ENCODE measurements at places on chromosomes 11 and 22. TPM values are rescaled to one million over a fixed set of nuclear protein-coding genes. Genes with fewer than 3 reads are reported as not detected.

DNA sequence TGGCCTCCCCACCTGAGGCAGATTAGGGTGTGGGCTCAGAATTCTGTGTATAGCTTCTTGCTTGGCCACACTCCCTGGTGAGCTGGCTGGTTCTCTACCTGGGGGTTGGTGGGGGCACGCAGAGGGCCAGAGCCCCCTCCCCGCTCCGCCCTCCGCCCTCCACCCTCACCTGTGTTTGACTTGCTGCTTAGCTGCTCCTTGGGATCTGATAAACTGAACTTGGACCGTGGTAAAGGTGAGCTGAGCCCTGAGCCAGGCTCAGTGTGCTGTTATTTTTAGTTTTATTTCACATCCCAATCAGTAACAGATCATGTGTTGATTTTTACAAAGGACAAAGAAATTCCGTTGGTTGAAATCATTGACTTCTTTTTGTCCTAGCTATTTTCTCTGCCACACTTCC is 2.0 kb downstream of the OVOL1 start:
- DNase-seq: no peak

- DNase-seq: peak; percentile 94
These were observed at the start of gene GLB1L2 for GRCh38 chr11:134331354-134332188. GLB1L2 (plus strand) TSS chr11:134331988; CDS start chr11:134332062, 74 bp downstream.

- DNase-seq: no peak
These were observed 8.1 kb downstream of the RRM1 start for GRCh38 chr11:4102711-4103110.

- no peak for DNase-seq
These were observed 138.1 kb downstream of the SBF2 start for GRCh38 chr11:10155793-10156490.

DNA sequence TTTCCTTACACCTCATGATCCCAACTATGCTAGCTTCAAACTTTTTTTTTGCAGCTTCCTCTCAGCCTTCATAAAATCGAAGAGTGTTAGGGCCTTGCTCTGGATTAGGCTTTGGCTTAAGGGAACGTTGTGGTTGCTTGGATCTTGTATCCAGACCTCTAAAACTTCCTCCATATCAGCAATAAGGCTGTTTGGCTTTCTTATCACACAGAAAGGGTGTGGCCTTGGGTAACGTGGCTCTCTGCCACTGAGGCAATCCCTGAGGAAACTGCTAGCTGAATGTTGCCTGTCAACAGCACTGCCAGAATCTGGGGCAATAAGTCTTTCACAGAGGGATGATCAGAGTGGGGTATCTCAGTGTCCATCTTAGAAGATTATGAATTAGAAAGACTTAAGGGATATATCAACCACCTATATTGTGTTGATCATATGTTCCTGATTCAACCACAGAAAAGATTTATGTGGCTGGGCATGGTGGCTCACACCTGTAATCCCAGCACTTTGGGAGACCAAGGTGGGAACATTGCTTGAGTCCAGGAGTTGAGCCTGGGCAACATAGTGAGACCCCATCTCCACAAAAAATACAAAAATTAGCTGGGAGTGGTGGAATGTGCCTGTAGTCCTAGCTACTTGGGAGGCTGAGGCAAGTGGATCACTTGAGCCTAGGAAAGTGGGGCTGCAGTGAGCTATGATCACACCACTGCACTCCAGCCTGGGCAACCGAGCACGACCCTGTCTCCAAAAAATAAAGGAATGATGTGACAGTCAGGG is 12.5 kb upstream of the CUL5 start:
- DNase-seq: no peak

SPON1 gene
- total RNA-seq: 41.4 TPM

Data from Caco-2 (cell line).